ENCODE measurements at places on chromosomes 2 and 18.

GRCh38 chr18:21682371-21683051, 22.1 kb downstream of the ABHD3 start:
- no peak for DNase-seq

DNA sequence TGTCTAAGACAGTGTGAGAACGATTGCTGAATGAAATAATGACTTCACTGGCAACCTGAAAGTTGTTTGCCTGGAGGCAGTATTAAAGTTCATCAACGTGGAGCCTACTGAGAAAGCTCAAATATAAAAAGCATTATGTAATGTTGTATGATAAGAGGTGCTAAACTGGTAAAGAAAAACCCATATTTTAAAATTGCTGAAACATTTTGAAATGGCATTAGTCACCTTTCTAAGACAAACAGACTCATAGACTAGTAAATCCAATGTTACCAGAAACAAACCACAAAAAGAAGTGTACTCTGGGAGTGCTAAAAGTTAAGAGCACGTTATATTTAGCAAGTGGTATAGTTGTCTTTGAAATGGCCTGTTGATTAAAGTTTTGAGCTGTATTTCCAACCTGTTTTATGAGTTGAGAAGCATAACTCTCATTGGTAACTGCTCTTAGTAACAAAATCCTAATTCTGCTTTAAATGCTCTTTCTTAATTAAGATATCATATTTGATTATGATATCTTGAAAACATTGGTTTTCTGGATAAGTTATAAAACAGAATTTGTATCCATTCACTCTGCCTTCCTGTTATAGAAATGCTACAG, 62.7 kb downstream of the CYP1B1 start:
- DNase-seq = no peak

DNA sequence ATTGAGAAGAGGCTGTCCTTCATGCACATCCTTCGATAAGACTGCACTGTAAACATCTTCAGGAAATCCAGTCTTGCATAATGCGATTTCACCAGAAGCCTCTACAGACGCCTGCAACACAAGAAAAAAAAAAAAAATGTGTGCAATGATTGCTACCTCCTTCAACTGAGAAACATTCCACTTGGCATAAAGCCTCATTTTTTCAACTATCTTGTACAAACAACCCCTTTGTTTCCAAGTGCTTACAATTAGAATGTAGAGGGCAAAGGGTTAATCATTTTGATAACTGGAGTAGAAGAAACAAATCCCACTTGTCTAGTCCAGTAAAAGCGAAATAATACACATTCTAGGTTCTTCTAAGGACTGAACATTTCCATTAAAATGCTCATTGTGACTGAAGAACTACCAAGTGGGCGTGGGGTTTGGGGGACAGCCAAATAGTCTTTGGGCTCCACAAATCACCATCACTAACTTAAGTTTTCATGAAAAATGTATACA, 29.2 kb downstream of the CDH2 start:
- no peak for DNase-seq

DNA sequence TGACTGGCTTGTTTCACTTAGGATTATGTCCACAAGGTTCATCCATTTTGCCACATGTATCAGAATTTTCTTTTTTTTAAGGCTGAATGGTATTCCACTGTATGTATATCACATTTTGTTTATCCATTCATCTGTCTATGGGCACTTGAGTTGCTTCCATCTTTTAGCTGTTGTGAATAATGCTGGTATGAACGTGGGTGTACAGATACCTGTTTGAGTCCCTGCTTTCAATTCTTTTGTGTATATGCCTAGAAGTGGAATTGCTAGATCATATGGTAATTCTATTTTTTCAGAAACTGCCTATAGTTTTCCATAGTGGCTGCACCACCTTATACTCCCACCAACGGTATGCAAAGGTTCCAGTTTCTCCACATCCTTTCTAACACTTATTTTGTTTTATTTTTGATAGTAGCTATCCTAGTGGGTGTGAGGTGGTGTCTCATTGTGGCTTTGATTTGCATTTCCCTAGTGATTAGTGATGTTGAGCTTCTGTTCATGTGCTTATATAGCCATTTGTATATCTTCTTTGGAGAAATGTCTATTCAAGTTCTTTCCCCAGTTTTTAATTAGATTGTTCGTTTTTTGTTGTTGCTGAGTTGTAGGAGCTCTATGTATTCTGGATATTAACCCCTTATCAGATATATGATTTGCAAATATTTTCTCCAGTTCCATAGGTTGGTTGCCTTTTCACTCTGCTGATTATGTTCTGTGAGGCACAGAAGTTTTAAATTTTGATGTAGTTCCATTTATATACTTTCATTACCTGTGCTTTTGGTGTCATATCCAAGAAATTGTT, 40.7 kb downstream of the TTC39C start:
- DNase-seq = no peak

GRCh38 chr2:10375570-10376281, 72.4 kb downstream of the ODC1 start:
- DNase-seq = no peak

DNA sequence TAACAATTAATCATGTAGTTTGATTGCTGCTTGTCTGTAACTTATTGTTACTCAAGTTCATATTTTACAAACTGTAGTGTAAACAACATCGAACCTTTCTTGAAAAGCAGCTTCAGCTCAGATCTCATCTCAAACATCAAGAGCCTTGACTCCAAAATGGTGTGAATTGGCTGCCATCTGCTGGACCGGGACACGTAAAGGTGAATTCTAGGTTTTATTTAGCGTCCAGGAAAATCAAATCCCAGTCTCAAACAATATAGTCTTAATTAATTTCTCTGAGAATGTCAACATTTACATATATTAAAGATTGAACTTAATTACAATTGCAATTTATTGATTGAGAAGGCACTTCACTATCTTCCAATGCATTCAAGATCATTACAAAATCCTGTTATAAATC, 453.0 kb downstream of the GALR1 start:
- DNase-seq = no peak
